ENCODE measurements at places on chromosomes 12 and 14. TPM values are rescaled to one million over a fixed set of nuclear protein-coding genes. Genes with fewer than 3 reads are reported as not detected.

CSRP2 gene
- not detected for total RNA-seq

SERPINA10 gene
- not detected for total RNA-seq

DNA sequence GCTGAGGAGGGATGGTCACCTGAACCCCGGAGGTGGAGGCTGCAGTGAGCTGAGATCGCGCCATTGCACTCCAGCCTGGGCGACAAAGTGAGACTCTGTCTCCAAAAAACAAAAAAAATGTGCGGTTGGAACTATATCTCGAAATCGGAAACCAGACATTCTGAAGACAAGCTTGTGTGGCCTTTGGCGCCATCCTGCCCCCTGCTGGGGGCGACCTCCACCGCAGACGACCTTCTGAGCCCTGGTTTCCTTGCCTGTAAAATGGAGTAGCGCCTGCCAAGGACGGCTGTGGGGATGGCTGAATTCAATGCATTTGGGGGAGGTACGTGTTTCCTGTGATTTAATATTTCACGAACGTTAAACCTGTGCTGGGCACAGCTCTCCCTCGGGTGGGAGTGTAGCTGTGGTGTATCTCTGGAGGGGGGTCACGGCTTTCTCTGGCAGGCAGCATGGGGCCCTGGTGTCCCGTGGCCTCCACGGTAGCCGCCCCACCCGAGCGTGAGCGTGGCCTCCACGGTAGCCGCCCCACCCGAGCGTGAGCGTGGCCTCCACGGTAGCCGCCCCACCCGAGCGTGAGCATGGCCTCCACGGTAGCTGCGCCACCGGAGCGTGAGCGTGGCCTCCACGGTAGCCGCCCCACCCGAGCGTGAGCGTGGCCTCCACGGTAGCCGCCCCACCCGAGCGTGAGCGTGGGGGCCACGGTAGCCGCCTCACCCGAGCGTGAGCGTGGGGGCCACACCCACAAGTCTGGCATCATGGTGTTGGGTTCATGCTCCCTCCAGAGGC is 55.3 kb downstream of the LRCOL1 start:
- H3K36me3 ChIP-seq, result no peaks in the 10 kb centered on the region
- H3K4me3 ChIP-seq, result no peak overlapping the region

GRCh38 chr12:68958322-68958721 is 25.4 kb upstream of the CPM start:
- peaks cover 21% of the 10 kb centered on the region for H3K4me1 ChIP-seq
- DNase-seq, result peak; percentile 62
- no peak overlapping the region for H3K4me3 ChIP-seq
- peaks cover 15% of the 10 kb centered on the region for H3K36me3 ChIP-seq

CISTR gene
- total RNA-seq, result not detected

CELA1 gene
- not detected for total RNA-seq

TDRD9 gene
- total RNA-seq, result 1.1 TPM

DNA sequence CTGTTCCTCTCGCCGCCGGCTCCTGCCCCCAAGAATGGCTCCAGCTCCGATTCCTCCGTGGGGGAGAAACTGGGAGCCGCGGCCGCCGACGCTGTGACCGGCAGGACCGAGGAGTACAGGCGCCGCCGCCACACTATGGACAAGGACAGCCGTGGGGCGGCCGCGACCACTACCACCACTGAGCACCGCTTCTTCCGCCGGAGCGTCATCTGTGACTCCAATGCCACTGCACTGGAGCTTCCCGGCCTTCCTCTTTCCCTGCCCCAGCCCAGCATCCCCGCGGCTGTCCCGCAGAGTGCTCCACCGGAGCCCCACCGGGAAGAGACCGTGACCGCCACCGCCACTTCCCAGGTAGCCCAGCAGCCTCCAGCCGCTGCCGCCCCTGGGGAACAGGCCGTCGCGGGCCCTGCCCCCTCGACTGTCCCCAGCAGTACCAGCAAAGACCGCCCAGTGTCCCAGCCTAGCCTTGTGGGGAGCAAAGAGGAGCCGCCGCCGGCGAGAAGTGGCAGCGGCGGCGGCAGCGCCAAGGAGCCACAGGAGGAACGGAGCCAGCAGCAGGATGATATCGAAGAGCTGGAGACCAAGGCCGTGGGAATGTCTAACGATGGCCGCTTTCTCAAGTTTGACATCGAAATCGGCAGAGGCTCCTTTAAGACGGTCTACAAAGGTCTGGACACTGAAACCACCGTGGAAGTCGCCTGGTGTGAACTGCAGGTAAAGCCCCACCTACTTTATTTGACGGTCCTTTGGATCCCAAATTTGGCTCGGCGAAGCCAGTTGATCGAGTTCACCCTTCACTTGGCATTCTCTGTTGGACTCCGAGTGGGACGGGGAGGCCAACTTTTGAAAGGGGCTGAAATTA is 1.5 kb downstream of the WNK1 start:
- peaks cover 40% of the 10 kb centered on the region for H3K36me3 ChIP-seq
- peak overlapping the region; percentile 94 for H3K4me3 ChIP-seq
- no peaks in the 10 kb centered on the region for H3K27me3 ChIP-seq

- H3K36me3 ChIP-seq, result no peaks in the 10 kb centered on the region
- H3K27me3 ChIP-seq, result no peaks in the 10 kb centered on the region
- H3K27ac ChIP-seq, result no peak overlapping the region
- no peak overlapping the region for H3K4me3 ChIP-seq
- no peak for DNase-seq
- no peaks in the 10 kb centered on the region for H3K4me1 ChIP-seq
Observed at GRCh38 chr14:43894534-43894933, 612.5 kb downstream of the FSCB start.

GRCh38 chr14:92888896-92889295 is 34.1 kb upstream of the CHGA start:
- H3K27me3 ChIP-seq, result peaks cover 23% of the 10 kb centered on the region
- H3K27ac ChIP-seq, result no peak overlapping the region
- H3K4me1 ChIP-seq, result no peaks in the 10 kb centered on the region
- no peak overlapping the region for H3K4me3 ChIP-seq
